ENCODE measurements at places on chromosomes 6 and 20.
A peak's percentile ranks its signal among the peaks of the same experiment; 100 is the strongest.

- no peak overlapping the region for H3K27ac ChIP-seq
- H3K4me3 ChIP-seq: no peak overlapping the region
- no peak for DNase-seq
Measured at GRCh38 chr6:149755300-149756260, 6.0 kb downstream of the PCMT1 start.

GRCh38 chr6:136609873-136610706 is 59.9 kb upstream of the MAP7 start:
- no peak overlapping the region for H3K4me3 ChIP-seq
- H3K27me3 ChIP-seq: peaks cover 3% of the 10 kb centered on the region
- no peaks in the 10 kb centered on the region for H3K36me3 ChIP-seq
- DNase-seq: no peak
- H3K27ac ChIP-seq: no peak overlapping the region

DNA sequence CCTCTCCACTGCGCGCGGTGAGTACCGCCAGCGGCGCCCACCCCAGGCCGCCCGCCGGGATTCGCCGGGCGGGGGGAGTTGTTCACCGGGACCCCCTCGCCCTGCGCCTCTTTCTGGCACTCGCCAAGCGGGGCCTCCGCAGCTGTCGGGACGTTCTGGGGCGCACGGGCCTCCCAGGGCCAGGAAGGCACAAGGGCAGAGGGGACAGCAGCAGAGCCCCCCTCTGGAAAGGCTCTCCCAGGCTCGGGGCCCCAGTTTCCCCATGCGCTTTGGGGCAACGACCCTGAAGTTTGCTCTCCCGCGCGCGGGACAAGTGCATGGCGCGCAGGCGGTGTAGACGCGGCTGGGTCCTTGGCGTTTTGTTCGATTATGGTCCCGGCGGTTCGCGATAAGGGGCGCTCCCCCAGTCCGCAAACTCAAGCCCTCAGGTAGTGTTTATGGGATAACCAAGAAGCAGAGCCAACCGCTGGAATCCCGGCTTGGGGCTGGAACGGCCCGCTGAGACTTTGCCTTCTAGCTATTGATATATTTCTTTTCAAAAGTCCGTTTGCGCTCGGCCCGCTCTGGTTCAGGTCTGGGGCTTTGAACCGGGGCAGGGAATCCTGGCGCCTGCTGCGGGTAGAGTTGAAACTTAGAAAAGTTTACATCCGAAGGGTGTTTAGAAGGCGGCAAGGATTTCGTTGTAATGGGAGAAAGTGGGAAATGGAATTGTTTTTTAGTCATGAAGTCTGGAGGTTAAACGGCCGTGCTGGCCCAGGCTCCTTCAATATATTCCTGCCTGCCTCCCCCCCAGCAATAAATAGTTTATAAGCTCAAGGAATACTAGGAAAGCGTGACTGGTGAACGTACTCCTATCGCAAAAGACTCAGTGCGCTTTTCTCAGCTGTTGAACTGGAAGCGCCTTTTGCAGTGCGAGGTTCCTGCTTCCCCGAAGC is 595 bp downstream of the EYA2 start:
- H3K27me3 ChIP-seq: peaks cover 23% of the 10 kb centered on the region
- DNase-seq: no peak
- no peaks in the 10 kb centered on the region for H3K4me1 ChIP-seq
- H3K4me3 ChIP-seq: no peak overlapping the region
- no peak overlapping the region for H3K27ac ChIP-seq

- peaks cover 88% of the 10 kb centered on the region for H3K36me3 ChIP-seq
- H3K27me3 ChIP-seq: no peaks in the 10 kb centered on the region
- H3K27ac ChIP-seq: no peak overlapping the region
- no peaks in the 10 kb centered on the region for H3K4me1 ChIP-seq
- no peak overlapping the region for H3K4me3 ChIP-seq
- DNase-seq: peak; percentile 36
Measured at GRCh38 chr20:41428285-41428684, 61.7 kb upstream of the EMILIN3 start.

DNA sequence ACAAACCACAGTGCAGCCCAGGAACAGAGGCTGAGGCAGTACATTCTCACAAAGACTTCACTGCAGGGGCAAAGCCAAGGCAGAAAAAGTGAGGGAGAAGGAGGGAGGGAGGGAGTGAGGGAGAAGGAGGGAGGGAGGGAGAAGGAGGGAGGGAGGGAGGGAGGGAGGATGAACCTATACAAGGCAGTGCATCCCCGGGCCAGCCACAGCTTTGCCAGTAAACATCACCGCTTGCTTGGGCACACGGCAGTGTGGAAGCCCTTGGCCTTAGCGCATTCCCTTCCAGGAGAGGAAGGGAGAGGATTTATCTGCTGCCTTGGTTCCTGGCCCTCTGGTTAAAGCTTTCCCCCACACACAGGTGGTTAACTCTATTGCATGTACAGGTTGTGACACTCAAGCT is 234.0 kb downstream of the PTPRT start:
- no peaks in the 10 kb centered on the region for H3K27me3 ChIP-seq
- no peak overlapping the region for H3K27ac ChIP-seq
- no peaks in the 10 kb centered on the region for H3K4me1 ChIP-seq
- peak; percentile 5 for DNase-seq
- H3K36me3 ChIP-seq: no peaks in the 10 kb centered on the region

- H3K36me3 ChIP-seq: no peaks in the 10 kb centered on the region
- DNase-seq: no peak
- no peak overlapping the region for H3K4me3 ChIP-seq
- no peak overlapping the region for H3K27ac ChIP-seq
- peaks cover 2% of the 10 kb centered on the region for H3K27me3 ChIP-seq
Measured at GRCh38 chr6:25942561-25943147, 12.2 kb upstream of the SLC17A2 start.

GRCh38 chr6:117924690-117925089 is 17.6 kb downstream of the SLC35F1 start:
- no peaks in the 10 kb centered on the region for H3K27me3 ChIP-seq
- no peak overlapping the region for H3K4me3 ChIP-seq
- no peaks in the 10 kb centered on the region for H3K4me1 ChIP-seq
- H3K36me3 ChIP-seq: no peaks in the 10 kb centered on the region

DNA sequence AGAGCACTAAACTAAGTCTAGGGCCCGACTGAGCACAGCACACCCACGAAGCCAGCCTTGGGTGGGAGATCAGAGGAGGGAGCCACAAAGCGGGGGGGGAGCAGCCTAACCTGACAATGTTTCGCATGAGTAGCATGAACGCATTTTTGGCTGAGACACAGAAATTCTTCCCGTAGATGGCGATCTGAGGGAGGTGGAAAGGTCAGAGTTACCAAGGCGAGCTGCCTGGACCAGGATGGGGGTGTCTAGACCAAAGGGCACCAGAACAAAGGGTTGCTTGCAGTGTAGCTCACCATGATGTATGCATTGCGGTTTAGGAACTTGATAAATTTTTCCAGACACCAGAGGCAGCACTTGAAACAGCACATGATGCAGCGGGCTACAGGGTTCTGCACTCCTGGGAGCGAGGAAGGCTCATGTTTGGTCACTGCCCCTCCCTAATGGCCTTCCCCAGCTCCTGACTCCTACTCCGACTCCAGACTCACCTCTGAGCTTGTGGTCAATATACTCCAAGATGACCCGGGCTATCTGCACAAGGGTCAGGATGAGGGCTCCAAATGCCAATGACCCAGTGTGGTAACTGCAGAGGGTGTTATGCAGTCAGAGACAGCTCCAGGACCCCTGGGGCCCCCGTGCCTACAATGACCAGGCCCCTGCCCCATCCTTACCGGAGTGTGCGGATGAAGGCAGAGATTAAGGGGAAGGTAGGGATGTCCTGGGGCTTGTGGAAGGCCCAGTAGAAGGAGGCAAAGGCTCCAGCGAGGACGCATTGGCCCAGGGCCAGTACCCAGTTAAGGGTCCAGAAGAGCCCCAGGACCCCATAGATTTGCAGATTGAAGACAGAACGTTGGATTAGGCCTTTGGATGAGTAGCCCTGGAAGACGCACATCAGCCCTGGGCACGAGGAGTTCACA is 2.8 kb upstream of the NEU1 start:
- H3K36me3 ChIP-seq: 0 out of 2 replicates have a peak, but pooled peaks cover 2% of the 10 kb centered on the region
- H3K4me3 ChIP-seq: no peak overlapping the region
- H3K27ac ChIP-seq: no peak overlapping the region
- H3K4me1 ChIP-seq: peaks cover 34% of the 10 kb centered on the region
- no peak for DNase-seq

GRCh38 chr6:48111143-48111506 is at the start of gene PTCHD4:
TSS of gene PTCHD4 (minus strand) at chr6:48111197. CDS start at chr6:48068957, 42,240 bp downstream.
- no peaks in the 10 kb centered on the region for H3K4me1 ChIP-seq
- DNase-seq: no peak
- no peak within 1 kb of the TSS for H3K27ac ChIP-seq
- H3K4me3 ChIP-seq: no peak within 1 kb of the TSS
- H3K27me3 ChIP-seq: no peaks in the 10 kb centered on the region

GRCh38 chr6:30071081-30071818 is 4.3 kb downstream of the PPP1R11 start:
- no peak for DNase-seq
- H3K36me3 ChIP-seq: peaks cover 20% of the 10 kb centered on the region
- H3K27me3 ChIP-seq: no peaks in the 10 kb centered on the region
- H3K4me1 ChIP-seq: peaks cover 25% of the 10 kb centered on the region
- H3K4me3 ChIP-seq: no peak overlapping the region

GRCh38 chr6:44704240-44705150 is 317.0 kb downstream of the CDC5L start:
- H3K4me3 ChIP-seq: no peak overlapping the region
- H3K36me3 ChIP-seq: no peaks in the 10 kb centered on the region
- DNase-seq: peak; percentile 10
- H3K27ac ChIP-seq: no peak overlapping the region
- no peaks in the 10 kb centered on the region for H3K4me1 ChIP-seq
- no peaks in the 10 kb centered on the region for H3K27me3 ChIP-seq

DNA sequence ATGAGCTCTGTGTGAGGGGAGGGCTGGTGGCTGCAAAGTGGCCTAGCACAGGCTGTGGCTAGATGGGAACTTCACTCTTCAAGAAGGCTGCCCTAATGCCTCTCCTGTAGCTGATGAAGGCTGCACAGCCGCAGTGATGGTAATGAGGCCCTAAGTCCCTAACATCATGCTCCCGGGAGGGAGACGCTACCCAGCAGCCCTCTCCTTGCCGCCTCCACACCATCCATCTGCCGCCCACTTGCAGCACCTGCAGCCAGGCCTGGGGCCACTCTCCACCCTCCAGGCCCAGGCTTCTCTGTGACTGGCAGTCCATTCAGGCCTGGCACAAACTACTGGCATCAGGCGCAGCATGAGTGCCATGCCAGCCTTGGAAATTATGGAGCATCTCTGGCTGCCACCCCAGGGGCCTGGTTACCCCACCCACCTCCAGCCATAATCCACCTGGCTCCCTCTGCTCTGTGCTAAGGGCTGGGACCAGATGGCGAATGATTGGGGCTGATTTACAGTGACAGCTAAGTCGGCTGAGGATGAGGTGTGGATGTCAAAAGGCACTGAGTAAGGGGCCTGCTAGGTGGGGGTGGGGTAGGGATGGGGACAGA is 284.2 kb downstream of the LRFN2 start:
- H3K27me3 ChIP-seq: no peaks in the 10 kb centered on the region
- H3K27ac ChIP-seq: no peak overlapping the region
- H3K36me3 ChIP-seq: no peaks in the 10 kb centered on the region
- DNase-seq: no peak
- H3K4me3 ChIP-seq: no peak overlapping the region

DNA sequence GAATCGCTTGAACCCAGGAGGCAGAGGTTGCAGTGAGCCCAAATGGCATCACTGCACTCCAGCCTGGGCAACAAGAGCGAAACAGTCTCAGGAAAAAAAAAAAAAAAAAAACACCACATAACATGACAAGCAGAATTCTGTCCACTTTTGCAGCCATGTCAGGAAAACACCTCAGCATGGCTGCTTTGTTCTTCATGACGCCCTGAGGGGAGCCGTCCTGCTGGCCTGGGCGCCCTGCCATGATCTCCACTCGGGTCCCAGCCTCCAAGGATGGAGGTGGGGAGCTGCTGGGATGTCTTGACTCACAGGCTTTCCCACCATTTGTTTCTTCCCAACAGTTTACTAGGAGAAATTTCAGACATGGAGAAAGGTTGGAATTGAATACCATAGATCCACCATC is 42.2 kb downstream of the SNX9 start:
- no peak overlapping the region for H3K4me3 ChIP-seq
- H3K27me3 ChIP-seq: peaks cover 47% of the 10 kb centered on the region

- no peak overlapping the region for H3K4me3 ChIP-seq
- H3K27ac ChIP-seq: no peak overlapping the region
- H3K27me3 ChIP-seq: no peaks in the 10 kb centered on the region
Measured at GRCh38 chr20:20459726-20460125, 91.8 kb downstream of the INSM1 start.

Data from DND-41 (cell line).